ENCODE measurements at places on chromosomes 7 and 10.

DNA sequence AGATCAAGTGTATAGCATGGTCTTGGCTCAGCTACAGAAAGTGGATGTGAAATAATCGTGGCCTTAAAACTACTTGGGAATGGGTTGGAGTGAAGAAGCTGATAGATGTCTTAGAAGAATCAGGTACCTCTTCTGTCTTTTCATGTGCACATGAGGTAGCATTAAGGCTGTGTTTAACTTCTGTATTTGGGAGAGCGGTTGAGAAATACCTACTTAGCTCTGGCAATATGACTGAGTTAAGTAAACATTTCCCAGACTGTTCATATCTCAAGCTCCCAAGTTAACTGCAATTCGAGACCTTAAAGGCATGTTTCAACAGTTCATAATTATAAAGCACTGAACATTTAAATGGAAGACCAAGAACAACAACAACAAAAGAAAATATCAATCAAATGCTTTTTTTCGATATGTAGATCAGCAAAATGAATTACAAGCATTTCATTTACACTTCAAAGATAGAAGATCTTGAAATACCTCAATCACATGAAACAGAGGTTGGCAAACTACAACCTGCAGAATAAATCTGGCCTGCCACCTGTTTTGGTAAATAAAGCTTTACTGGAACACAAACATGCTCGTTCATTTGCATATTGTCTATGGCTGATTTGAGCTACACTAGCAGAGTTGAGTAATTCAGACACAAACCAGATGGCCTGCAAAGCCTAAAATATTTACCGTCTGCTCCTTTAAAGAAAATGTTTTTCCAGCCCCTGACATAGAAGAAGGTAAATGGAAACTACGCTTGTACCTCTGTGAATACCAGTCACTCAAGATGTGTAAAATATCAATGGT is 337.1 kb upstream of the GLI3 start:
- no peak for DNase-seq

- DNase-seq = no peak
Measured at GRCh38 chr7:18518555-18518954, 23.0 kb downstream of the HDAC9 start.

- DNase-seq = no peak
Measured at GRCh38 chr7:113093561-113093960, 6.9 kb upstream of the GPR85 start.

GRCh38 chr7:84274029-84274638 is 79.5 kb upstream of the SEMA3A start:
- DNase-seq = no peak

DNA sequence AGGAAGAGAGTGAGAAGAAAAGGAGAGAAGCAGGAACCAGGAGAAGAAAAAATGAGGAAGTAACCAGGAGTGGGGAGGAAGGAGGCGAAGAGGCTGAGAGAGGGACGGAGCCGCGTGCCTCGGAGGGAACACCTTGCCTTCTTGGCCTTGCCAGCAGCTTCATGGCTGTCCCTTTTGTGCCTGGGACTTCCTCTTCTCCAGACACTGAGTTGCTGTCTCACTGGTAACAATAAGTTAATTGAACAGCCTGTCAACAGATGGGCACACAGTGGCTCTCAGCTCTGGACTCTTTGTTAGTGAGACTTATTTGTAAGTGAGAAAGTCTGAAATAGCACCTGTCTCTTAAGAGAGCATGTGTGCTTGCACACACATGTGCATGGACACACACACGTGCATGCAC is 83.2 kb downstream of the GATA3 start:
- DNase-seq = no peak
